Stimulated activated CD4-positive, alpha-beta T cell treated with anti-CD3 and anti-CD28 coated beads, Interleukin-12 subunit alpha, Interleukin-12 subunit beta, amount 100 ng/mL, for 24 hours (primary cell): ENCODE measurements at places on chromosomes 16 and 17.

DNA sequence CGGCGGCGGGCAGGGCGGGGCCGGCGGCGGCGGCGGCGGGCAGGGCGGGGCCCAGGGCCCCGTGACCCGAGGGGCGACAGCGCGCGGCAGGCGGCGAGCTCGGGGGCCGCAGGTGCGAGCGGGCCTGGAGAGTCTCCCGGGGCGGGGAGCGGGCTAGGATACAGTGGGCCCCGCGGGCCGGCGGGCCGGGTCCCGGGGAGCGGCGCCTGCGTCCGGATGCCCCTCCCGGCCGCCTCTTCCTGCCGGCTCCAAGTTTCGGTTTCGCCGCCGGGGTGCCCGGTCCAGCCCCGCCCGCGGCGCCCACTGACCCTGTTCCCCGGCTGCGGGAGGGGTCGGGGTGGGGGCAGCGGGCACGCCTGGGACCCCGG, at the start of gene RNF213:
Gene RNF213 (plus strand): TSS at position 62 of the 368 bp plus-strand sequence. CDS start 2,830 bp downstream, outside the sequence.
- no peak for DNase-seq

- DNase-seq: no peak
These were observed 34.4 kb downstream of the GDPD1 start for GRCh38 chr17:59254742-59255141.

GRCh38 chr17:1022278-1023024, 25.5 kb downstream of the TIMM22 start:
- no peak for DNase-seq

GRCh38 chr17:4340914-4341615, 25.4 kb downstream of the UBE2G1 start:
- DNase-seq: no peak

- no peak for DNase-seq
These were observed 210.6 kb downstream of the ZNF423 start for GRCh38 chr16:49645263-49645662.

- no peak for DNase-seq
These were observed 210.4 kb upstream of the CHMP6 start for GRCh38 chr17:80781211-80781610.

GRCh38 chr17:39920218-39921210, 2.1 kb upstream of the GSDMB start:
- peak; percentile 67 for DNase-seq

- no peak for DNase-seq
These were observed 30.0 kb downstream of the CHD9 start for GRCh38 chr16:53084746-53085334.

DNA sequence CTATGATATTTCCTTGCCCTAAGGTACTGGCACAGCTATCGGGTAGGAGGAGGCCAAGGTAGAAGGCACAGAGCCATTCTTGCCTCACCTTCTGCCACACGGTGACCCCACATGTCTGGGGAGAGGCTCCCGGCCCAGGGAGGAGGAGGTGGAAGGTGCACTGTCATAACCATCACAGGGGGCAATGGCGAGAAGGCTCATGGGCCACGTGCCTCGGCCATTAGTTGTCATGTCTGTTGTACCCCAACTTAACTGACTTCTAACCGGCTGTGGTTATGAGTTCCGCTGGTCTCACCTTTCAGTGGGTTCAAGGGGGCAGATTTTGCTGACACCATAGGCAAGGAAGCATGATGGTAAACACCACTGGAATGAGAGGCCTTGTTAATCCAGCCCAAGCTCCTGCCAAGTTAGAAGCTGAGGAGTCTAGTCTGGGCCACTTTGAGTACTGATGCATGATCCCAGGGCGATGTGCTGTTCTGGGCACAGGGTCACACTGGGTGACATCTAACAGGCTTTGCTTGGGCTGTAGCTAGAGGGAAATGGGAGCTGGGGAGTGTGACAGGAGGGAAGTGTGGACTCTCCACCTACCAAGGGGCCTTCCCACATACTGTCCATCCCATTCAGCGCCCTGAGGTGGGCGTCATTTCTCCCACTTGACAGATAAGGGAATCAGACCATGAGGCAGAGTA, 39.6 kb downstream of the HLF start:
- no peak for DNase-seq

- DNase-seq: no peak
These were observed 260.7 kb upstream of the FOXF1 start for GRCh38 chr16:86249631-86250030.

GRCh38 chr16:69112285-69113129, 7.1 kb downstream of the HAS3 start:
- DNase-seq: no peak

- DNase-seq: no peak
These were observed 11.5 kb upstream of the IL34 start for GRCh38 chr16:70634861-70635260.

GRCh38 chr16:12504312-12504711, 299.4 kb downstream of the CPPED1 start:
- DNase-seq: no peak

DNA sequence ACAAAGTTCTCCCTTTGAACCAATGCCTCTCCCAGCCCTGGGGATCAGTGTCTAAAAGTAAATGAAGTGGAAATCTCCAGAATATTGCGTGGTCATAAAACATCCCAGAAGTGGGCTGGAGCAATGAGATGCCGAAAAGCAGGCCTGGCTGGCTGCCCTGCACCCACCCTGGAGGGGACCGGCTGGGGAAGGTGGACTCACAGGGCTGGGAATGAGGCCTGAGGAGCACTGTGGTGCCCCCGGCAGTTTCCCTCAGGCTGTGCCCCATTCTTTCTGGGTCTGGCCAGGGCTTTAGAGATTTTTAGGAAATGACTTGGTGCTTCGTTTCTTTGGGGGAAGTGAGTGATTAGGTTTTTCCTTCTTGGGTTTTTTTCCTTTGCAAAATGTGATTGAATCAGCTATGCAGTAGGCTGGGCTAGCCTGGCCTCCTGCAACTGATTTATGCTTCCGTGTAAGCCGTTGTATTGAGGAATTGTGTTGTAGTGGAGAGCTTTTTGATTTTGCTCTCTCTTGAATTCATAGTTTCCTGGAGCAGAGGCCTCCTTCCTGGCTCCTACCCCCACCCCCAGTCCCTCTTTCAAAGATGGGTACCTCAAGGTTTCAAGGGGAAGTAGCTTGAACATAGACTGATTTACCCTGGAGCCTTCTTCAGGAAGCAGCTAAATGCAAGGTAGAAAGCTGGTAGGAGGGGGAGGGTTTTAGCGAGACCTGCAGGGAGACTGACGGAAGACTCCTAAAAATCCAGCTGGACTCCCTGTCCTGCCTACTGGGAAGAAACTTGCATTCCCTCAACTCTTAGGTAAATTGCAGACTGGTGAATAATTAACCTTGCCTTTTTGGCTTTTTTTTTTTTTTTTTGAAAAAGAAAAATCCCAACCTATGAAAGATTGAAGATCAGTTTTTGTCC, 170.2 kb downstream of the RAB11FIP4 start:
- no peak for DNase-seq

DNA sequence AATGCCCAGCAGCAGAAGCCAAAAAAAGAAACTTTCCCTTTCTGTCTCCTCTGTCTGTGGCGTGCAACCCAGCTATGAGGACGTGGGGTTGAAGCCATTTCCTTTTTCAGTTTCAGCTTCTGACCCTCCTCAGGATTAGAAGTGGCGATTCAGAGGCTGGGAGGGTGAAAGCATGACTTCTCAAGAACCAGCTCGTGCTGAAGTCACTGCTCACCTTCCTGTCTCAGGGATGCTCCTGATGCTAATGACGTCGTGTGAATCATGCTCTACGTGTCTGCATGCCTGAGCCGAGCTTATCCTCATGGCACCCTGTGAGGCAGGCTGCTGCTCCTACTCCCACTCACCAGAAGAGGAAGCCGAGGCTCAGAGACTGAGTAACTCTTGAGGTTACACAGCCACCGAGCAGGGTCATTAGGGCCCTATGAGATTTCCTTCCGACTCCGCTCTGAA, 5.7 kb upstream of the LPO start:
- DNase-seq: no peak

DNA sequence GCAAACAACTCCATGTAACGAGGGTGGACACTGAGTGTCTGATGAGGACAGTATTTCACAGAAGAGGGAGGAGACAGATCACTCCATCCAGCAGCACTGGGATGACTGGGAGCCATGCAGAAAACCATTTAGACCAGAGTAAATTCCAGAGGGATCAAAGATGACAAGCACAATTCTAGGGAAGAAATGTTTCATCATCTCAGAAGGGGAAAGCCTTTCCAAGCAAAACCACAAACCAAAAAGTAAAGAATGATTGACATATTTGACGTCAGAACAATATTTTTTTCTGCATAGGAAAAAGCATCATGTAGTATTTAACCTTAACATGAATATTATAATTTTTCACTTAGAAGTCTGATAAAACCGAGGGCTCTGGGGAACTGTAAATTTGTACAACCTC, 4.8 kb downstream of the DNASE1 start:
- no peak for DNase-seq

DNA sequence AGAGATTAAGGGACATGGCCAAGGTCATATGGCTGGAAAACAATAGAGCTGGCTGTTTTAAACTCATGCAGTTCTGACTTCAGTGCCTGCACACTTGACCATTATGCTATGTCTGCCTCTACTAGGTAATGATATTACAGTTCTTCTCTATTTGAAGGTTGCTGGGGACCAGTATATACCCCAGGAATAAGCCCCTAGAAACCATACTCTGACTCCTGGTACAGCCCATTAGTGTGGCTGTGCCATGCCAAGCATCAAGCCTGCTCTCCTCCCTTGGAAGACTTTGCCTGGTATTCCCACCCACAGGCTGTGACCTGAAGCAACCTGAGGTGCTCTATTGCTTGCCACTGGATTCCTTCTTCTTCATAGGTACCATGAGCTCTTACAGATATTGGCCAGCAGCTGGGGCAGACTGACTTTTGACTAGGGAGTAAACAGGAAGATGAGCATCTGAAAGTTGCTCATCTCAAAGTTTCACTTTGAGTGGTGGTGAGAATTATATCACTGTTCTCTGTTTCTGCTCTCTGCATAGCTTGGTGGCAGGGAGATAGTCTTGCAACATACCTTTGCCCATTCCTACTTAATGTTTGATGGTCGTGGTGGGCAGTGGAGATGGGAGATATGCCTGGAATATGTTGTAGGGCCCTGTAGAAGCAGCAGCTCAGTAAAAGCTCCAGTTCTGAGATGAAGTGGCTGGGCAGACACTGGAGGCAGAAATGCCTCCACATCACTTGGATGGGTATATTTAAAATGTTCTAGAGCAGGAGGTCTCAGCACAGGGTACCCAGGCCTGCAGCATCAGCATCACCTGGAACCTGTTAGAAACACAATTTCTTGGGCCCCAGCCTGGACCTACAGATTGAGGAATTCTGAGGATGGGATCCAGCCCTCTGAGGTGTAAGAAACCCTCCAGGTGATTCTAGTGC, 274.7 kb downstream of the HS3ST4 start:
- no peak for DNase-seq
